Activated gamma-delta T cell (primary cell): ENCODE measurements at places on chromosomes 7 and 10.

DNA sequence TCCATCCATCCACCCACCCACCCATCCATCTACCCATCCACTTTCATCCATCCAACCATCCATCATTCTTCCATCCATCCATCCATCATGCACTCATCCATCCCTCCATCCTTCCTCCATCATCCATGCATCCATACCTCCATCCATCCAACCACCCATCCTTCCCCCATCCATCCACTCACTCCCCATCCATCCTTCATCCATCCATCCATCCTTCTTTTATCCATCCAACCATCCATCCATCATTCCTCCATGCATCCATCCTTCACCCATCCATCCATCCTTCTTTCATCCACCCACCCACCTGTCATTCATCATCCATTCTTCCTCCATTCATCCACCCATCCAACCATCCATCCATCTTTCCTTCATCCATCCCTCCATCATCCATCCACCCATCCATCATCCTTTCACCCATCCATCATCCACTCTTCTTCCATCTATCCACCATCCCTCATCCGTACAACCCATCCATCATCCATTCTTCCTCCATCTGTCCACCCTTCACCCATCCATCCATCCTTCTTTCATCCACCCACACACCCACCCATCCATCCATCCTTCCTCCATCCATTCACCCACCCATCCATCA is 428.2 kb downstream of the DNAJB6 start:
- no peak for DNase-seq

DNA sequence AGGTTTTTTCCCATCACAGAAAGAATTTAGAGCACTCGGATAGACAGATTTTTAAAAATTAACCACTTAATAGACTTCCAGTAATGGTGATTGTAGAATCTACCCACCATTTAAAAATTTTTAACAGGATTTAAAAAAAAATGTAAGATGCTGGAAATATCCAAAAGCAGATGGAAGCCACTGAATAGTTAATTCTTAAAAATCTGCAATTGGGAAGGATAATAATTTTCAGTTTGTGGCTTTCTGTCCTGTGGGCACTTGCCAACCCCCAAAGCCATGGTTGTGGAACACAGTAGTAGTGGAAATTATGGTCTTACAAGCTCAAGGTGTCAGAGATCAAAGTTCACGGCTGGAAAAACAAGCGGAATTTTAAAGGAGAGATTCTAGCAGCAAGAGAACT is 101.0 kb upstream of the SP4 start:
- DNase-seq = no peak

DNA sequence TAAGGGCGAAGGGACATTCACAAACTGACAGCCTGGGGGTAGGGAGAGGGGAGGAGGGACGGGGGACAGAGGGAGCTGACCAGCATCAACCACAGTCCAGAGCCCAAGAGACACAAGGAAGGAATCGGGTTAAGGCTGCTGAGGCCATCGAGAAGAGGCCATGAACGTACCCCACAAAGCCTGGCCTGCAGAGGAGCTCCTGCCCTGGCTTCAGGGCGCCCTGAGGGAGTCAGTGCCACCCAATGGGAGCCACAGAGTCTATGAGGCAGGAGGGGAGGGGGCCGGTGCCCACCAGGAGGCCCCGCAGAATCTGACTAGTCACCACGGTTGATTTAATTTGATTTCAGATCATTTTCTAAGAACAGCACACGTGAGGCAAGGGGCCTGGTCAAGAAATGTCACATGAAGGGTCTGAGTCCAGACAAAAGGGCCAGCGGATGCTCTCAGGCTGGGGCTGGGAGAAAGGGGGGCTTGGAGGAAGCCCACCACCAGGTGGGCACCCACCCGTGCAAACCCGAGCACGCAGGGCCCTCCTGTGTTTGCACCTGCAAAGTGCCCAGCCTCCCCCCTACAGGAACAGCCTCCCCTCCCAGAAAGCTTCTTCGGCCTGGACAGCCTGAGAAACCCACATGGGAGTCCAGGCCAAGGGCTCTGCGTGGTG is 40.4 kb downstream of the CAMK2B start:
- DNase-seq = no peak

GRCh38 chr10:101535949-101536348 is 52.1 kb downstream of the POLL start:
- DNase-seq = no peak

DNA sequence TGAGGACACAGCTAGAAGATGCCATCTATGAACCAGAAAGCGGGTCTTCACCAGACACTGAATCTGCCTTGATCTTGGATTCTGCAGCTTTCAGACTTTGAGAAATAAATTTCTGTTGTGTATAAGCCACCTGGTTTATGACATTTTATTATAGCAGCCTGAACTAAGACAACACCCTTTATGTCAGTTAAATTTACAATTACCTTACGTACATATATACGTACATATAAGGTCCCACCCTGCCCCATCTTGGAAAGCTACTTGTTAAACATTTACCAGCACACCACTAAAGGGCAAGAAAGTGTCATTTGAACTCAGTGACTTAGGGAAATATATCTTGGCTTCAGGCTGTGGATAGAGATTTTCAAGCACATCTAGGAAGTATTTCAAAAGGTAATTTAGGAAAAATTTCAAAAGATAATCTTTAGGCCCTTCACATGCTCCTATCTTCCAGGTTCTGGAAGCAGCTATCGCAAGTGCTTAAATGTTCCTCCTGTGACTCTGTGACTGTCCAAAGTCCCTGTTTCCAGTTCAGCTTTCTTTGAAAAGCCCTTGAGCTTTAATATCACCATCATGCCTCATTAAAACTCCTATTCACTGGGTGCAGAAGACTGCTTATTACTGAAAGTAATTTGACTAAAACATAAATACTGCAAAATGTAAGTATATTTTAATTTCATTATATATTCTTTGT is 9.6 kb upstream of the SRI start:
- no peak for DNase-seq

GRCh38 chr10:75916906-75917305 is 485.5 kb downstream of the LRMDA start:
- no peak for DNase-seq

- DNase-seq = no peak
These were observed 28.0 kb upstream of the SLC39A12 start for GRCh38 chr10:17923728-17924127.

DNA sequence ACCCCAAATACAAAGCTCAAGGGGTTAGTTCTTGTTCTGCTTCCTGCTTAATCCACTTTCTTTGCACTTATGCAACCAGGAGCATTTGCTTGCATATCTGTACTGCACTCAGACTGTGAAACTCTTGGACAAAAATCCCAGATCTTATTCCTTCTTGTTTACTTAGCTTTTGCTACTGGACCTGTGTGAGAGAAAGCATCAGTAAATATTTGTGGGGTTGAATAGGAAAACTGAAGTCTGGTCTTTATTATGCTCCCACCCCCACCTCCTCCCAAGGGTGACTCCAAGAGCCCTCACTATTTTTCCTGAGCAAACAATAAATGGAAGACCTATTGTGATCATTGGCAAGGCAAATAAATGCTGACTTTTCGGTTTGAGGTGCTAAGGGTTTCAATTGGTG is 57.1 kb upstream of the VSTM2A start:
- no peak for DNase-seq

DNA sequence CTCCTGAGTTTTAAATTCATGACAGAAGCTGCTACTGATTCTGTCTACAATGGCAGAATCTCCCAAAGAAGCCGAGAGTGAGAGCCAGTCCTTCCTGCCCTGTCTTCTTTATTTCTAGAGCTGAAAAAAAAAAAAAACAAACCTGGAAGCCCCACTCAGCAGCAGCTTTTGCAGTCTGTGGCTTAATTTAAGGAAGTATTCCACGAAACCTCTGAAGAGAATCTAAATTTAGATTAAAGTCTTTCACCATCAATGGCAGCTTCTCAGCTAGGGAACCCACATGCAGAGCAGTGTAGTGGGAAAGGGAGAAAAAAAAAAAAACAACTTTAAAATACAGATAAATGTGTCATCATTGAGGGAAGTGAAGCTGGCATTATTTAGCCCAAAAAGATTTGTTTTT is 23.4 kb downstream of the SMURF1 start:
- DNase-seq = no peak

DNA sequence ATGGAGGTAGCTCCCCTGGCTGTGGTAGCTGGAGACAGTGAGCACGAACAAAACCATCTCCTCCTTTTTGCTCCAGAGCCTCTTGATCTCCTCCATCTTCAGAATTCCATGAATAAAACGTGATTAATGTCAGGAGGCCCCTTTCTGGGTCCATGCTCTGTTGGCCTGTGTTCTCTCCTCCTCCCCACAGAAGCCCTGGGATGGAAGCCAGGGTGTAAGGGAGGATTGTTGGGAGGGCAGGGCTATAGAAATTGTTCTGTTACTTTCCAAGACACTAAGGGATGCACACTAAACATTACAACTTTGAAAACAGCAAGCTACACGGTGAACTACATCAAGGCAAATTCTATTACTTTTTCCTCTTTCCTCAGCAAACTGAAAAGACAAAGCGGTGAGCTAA is 96.3 kb downstream of the RNF216 start:
- DNase-seq = no peak

- no peak for DNase-seq
These were observed 91.4 kb downstream of the ZNF777 start for GRCh38 chr7:149369497-149369896.

- no peak for DNase-seq
These were observed 56.7 kb downstream of the COL17A1 start for GRCh38 chr10:104028823-104029520.

DNA sequence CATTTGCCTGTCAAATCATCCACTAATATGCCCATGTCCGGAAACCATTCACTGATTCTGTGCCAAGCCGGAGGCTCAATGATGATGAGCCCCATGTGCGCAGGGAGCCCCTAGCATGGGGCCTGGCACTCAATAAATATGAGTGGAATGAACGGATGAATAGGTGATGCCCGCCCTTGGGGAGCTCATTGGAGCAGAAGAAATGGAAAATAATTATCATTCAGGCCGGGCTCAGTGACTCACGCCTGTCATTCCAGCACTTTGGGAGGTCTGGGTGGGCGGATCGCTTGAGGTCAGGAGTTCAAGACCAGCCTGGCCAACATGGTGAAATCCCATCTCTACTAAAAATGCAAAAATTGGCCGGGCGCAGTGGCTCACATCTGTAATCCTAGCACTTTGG is 11.0 kb downstream of the RHBDD2 start:
- no peak for DNase-seq

GRCh38 chr10:96964131-96964530 is 132.0 kb downstream of the LCOR start:
- DNase-seq = no peak

DNA sequence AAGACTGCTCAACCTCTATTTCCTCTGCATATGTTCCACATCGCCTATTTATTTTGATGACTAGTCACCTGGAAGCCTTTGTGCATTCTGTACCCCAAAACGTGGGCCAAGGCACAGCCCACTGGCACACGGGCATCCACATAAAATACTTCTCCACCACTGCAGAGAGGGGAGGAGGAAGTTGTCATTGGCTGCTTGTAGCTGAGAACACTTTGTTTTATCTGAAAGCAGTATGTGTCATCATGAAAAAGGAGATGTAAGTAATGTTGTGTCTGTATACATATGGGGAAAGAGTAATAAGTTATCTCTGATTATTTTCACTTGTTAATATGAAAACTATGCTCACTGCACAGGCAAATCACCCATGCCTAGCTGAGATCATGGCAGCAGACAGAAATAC is 48.2 kb upstream of the AMPH start:
- DNase-seq = no peak

DNA sequence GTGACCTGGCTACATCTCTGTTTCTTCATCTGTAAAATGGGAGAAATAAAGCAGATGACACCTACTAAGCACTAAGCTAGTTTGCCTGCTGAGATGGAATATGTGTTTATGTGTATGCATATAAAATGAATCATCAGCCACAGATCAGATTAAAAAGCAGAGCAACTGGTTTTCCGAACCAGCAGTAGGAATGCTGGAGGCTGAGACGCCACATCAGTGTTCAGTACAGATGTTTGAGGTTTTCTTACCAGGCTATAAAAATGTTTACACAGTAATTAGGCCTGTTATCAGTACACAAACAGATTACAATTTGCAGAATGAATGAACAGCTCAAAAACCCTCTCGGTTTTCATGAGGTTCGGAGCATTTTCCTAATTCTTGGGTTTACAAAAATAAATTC is 85.8 kb downstream of the CALN1 start:
- no peak for DNase-seq

- no peak for DNase-seq
These were observed 219.8 kb downstream of the MAD1L1 start for GRCh38 chr7:2012981-2013380.

- DNase-seq = no peak
These were observed 259.7 kb upstream of the FERD3L start for GRCh38 chr7:19404912-19405329.

GRCh38 chr10:128781637-128782036 is 655.4 kb upstream of the MKI67 start:
- no peak for DNase-seq

DNA sequence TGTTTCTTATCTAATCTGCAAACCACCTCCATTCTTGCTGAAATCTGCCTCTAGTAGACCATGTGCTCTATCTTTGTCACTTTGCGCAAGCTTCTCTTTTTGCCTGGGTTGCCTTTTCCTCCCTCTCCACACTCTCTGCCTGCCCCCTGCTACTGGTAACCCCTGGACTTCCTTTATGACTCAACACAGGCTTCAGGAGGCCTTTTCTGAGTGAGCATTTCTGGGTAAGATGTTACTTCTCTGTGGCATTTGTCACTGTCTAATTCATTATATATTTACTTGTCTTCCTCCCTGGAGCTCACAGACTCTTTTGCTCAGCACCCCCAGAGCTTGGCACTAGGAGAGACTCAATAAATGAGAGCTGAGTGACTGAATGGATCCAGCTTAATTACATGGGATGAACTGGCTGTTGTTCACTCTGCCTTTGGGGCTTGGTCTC is 8.4 kb downstream of the GOLGA7B start:
- DNase-seq = no peak

DNA sequence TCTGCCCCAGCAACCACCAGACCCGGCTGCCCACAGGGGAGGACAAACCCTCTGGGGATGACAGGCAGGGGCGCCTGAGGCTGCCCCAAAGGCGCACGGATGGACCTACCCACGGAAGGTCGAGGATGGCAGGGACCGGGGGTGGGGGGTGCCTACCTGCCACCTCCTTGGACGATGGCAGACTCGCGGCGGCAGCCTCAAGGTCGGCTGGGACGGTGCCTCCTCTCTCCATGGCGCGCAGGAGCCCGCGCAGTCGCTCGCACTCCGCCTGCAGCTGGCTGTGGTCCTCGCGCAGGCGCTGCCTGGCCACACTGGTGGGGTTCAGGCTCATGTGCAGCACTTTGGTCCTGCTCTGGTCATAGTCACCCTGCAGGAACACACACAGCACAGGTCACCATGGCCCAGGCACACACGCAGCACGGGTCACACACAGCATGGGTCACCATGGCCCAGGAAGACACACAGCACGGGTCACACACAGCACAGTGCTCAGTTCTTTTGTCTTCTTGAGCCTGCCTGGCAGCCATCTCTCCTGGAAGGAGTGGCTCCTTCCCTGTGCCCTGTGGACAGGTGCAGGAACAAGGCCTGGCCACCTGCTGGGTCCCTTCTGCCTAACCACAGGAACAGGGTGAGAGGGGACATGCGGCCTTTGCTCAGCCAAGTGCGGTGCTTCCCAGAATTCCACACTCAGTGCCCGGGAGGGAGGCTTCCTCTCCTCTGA is 266.6 kb downstream of the ELFN1 start:
- no peak for DNase-seq
